Brain microvascular endothelial cell (primary cell): ENCODE measurements at places on chromosomes 4 and X.

GRCh38 chr4:185109736-185110135, 33.3 kb upstream of the SLC25A4 start:
- no peak for DNase-seq

- DNase-seq, result no peak
These were observed 34.0 kb downstream of the TACC3 start for GRCh38 chr4:1755297-1755696.

GRCh38 chr4:135411251-135411650, 1209.7 kb upstream of the PABPC4L start:
- DNase-seq, result peak; percentile 2

- no peak for DNase-seq
These were observed 172.0 kb upstream of the IL15 start for GRCh38 chr4:141464366-141464765.

GRCh38 chr4:27248829-27249228, 388.2 kb downstream of the STIM2 start:
- no peak for DNase-seq

- no peak for DNase-seq
These were observed 568 bp downstream of the FHDC1 start for GRCh38 chr4:152936446-152937335.

- peak; percentile 47 for DNase-seq
These were observed at the start of gene AR for GRCh38 chrX:67543818-67544217. TSS of gene AR (plus strand) at chrX:67544021. CDS start at chrX:67545147, 1,126 bp downstream.

DNA sequence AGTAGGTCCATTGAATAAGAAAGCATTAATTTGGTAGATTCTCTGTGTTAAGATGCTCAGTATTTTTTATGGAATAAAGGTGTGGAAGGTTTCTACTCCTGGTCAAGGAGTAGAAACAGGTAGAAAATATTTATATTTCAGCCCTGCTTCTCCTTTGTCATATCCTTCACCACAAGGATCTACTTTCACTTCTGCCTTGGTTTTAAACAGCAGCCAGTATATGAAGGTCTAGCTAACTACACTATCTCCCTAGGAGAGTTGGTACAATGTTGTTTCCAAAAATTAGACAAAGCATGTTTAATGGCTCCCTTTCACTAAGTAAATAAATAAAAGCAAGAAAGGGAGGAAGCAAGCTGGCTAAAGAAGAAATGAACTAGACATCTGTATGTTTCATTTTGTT, 44.6 kb upstream of the GYPA start:
- no peak for DNase-seq

DNA sequence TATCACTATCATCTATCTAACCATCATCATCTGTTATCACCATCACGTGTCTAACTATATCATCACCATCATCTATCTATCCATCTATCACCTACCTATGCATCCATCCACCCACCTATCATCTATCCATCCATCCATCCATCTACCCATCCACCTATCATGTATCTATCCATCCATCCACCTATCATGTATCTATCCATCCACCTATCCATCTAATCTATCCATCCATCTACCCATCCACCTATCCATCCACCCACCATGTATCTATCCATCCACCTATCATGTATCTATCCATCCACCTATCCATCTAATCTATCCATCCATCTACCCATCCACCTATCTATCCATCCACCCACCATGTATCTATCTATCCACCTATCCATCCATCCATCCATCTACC, 316.7 kb downstream of the DHRSX start:
- no peak for DNase-seq

- no peak for DNase-seq
These were observed 573.8 kb upstream of the NDST4 start for GRCh38 chr4:115687052-115687755.

DNA sequence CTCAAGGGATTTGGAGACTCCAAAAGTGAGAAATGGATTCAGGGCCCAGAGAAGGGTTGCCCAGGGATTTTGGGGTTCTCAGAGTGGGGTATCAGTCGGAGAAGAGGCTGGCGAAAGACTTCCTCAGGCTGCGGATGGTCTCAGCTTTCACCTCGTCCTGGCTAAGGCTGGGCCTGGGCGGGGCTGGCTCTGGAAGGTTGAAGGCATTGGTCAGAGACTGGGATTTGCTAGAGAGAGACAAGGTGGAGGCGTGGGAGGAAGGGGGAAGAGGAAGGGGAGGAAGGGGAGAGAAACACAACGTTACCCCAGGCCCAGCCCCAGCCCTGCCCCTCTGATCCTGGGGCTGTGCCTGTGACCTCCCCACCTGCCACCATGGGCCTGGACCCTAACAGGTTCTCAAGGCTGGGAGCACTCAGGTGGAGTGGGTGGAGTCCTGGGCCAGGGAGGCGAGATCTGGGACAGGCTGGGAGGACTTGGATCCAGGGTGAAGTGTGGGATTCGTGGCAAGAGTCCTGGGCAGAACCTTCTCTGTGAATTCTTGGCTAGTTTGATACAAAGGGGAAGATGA, 9.4 kb upstream of the TIMP1 start:
- no peak for DNase-seq

DNA sequence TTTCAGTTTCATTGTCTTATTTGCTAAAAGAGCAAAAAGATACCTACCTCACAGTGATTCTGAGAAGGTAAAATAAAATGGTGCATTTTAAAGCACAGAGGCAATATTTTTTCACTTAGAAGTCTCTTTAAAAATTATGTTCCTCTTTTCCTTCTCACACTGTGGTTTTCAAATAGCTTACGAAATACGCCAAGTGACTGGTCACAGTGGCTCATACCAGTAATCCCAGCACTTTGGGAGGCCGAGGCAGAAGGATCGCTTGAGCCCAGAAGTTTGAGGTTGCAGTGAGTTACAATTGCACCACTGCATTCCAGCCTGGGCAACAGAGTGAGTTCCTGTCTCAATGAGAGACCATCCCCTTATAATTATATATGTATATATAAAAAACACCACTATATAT, 372.6 kb downstream of the FBXO8 start:
- no peak for DNase-seq

GRCh38 chrX:48003367-48003757, 427 bp downstream of the ZNF182 start:
- no peak for DNase-seq

GRCh38 chrX:2928583-2929434, at the start of gene ARSD:
TSS of gene ARSD (minus strand) at chrX:2929339. CDS start at chrX:2929275, 64 bp downstream.
- peak; percentile 85 for DNase-seq

GRCh38 chrX:2894885-2895292, 34.2 kb downstream of the ARSD start:
- no peak for DNase-seq

DNA sequence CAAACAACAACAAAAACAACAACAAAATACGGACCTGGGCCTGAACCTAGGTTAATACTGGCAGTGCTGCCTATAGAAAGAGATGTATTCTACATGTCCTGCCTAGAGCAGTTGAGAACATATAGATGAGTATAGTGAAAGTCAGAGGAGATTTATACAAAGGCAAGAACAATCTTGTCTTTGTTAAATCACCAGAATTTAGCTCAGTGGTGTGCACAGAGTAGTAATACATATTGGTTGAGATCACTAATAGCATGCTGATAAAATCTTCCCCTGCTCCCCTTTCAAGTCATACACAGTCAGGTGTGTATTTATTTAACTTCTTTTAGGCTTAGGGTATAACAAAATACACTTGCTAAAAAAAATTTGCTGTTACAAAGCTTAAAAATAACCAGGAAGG, 247.8 kb downstream of the ADGRL3 start:
- DNase-seq, result no peak

DNA sequence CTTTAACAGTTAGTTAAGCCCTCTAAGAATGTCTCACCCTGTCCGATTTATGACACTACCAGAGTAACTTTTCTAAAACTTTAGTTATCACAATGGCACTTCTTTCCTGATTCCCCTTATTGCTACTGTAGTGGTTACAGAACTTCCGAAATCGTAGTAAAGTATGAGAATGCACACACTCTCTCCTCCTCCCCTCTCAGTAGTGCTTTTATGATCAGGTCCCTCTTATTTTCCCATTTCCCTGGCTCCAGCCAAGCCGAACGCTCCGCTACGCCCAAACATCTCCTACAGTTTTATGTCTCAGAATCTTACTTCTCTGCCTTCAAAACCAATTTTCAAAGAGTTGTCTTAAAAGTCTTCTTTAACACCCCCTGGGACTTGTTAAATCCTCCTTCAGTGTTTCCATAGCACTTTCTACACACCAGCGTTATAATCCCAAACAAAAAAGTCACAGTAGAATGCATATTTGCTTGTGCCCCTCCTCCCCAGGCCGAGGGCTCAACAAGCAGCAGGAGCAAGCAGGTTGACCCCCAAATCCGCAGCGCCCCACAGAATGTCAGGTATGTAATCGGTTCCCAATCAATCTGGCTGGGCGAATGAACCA, 671 bp downstream of the HPF1 start:
- no peak for DNase-seq

- no peak for DNase-seq
These were observed 3.1 kb downstream of the RBMXL3 start for GRCh38 chrX:115192244-115192700.

- DNase-seq, result no peak
These were observed at the start of gene ENPP6 for GRCh38 chr4:184217634-184218033. TSS of gene ENPP6 (minus strand) at chr4:184217873. CDS start at chr4:184217819, 54 bp downstream.

- DNase-seq, result no peak
These were observed 31.2 kb downstream of the MSX1 start for GRCh38 chr4:4890574-4891255.

DNA sequence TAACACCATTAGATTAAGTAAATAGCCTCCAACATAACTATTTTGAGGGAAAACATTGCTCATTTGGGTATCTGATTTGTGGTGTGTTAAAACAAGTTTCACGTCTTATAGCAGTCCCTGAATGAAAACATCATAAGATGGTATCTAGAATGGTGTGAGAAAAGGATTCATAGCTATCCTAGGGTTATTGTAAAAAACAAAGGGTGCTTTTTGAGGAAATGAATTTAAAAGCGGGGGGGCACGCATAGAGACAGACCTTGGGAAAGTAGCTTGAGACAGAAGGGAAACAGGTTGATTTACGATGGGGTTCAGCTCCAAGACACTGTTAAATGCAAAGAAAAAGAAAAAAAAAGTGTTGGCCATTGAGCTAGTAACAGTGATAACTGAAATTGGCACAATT, 768 bp upstream of the CXCL10 start:
- no peak for DNase-seq

DNA sequence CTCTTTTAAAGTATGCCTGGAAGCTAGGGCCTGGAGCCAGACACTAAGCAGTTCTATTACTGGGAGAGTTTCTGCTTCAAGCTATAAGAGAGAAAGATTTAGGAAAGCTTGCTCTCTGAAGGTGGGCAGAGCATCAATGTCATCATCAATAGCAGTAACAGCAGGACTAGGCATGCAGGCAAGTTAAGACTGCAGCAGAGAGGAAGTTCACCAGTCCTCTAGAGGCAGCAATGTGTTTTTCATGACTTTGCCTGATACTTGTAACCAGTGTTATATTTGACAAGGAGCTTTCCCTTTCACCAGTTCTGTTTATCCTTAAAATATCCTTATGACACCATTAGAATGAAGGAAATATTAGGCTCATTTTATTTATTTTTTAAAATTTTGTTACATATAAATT, 237.9 kb downstream of the KCTD8 start:
- no peak for DNase-seq

DNA sequence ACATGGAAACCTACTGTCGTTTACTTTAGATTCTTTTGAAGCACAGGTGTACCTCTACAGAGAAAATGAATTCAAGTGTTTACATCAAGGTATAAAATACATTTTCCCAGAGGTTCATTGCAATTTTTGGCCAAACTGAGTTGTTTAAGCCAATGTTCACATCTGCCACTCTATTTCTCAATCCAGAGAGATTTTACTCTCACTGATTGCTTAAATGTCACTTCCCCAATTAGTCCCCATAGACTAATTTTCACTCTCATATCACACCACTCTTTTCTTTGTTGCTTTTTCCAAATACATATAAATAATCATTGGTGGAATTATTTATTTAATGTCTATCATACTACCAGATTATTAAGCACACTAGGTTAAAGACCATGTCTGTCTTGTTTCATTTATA, 271.8 kb downstream of the PPP3CA start:
- DNase-seq, result no peak

GRCh38 chr4:45160951-45161350, 434.6 kb upstream of the GNPDA2 start:
- DNase-seq, result no peak

GRCh38 chrX:6199486-6199885, 29.2 kb downstream of the NLGN4X start:
- no peak for DNase-seq

DNA sequence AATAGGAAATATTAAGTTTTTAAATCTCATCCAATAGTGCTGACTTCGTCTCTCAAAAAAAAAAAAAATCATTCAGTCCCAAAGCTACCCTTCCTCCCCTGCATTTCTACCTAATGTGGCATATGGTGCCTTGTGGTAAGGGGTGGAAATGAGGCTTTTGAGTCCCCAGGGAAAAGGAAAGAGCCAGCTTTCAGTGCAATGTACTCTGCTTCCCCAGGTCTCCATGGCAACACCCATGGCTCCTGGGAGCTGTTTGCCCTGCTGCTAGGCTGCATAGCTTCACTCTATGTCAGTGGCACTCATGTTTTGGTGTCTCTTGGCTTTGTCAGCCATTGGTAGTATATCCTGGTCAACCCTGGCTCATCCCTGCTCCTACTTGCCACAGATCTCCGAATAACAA, 175.9 kb downstream of the SLC39A8 start:
- DNase-seq, result peak; percentile 5

GRCh38 chrX:74606342-74606741, 8.1 kb downstream of the RLIM start:
- DNase-seq, result no peak

GRCh38 chrX:21698272-21698671, 40.1 kb upstream of the KLHL34 start:
- no peak for DNase-seq

DNA sequence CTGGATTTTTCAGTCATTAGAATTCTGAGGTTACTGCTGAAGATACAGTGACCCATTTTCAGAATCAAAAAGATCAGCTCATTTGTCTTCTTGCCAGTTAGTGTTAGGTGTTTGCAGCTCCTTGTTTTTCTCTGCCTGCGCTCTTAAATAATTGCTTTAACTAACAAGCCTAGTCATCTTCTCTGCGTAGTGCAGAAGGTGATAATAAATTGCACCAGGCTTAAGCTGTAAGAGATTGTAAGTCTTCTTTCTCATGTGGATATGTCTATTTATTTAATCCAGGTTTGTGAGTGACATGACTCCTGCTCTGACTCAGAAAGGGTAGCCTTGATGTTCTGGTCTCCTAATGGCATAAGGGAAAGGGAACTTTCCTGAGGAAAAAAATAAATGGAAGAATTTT, 167.2 kb downstream of the CEP135 start:
- no peak for DNase-seq

DNA sequence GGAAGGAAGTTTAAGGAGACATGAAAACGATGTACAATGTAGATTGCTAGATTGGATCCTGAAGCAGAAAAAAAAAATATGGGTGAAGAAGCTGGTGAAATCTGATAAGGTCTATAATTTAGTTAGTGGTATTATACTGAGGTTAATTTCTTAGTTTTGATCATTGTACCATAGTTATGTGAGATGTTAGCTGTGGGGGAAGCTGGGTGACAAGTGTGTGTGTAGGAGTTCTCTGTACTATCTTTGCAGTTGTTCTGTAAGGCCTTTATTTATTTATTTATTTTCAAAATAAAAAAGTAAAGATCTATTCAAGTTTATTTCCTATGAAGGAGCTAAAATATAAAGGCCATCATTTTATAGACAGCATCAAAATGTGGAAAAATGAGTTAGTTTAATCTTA, 12.5 kb upstream of the EXOC1 start:
- DNase-seq, result no peak
